NT2/D1 (cell line): ENCODE measurements at places on chromosomes 6 and 20.

DNA sequence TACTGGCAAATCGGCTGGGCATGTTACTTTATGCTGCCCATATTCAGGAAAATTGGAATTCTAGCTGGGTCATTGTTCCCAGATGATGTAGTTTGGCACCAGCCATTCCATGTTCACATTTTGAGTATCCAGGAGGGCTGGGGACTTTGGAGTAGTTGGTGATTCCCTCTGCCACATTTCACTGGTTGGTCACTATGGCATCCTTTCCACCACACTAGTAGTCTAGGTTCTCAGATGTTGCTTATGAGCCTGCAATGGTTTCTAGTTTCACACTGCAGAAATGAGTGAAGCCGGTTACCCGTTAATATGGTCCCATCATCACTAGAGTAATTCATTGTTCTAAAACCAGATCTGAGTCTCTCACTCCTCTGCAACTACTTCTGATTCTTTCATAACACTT is 4.6 kb downstream of the PTPN1 start:
- no peak for DNase-seq

DNA sequence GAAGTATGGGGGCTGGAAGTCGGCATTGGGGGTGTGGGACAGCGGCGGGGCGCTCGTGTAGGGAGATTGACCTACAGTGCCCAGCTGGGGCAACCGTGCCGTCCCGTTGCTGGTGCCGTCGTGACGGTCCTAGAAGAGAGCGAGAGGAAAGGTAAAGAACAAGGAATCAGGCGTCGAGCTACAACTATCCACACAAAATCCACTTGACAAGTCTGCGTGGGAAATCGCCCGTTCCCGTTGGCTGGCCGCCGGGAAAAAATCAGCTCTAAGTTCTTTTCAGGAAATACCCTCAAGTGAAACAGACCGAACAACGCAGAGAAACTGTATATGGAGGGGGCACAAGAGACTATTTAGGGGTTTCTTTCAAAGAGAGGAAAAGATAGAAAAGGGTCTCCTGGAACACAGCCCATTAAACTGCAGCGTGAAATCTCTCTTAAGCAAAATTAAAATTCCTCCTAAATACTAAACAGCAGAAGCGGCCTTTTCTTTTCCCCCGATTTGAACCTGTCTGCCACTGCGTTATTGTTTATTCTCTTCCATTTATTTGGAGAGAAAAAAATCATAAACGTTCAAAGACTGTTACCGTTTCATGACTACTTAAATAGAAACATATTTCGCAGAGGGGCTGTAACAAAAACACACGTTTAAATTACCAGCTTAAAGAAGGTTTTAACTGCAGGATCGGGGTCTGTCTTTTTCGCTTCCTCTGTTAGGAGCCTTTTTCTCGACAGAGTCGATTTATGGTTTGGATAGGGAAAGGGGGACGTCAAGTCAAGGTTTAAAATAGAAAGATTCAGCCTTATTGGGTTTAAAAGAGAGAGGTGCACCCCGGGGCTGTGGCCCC is 4.4 kb downstream of the TFAP2A start:
- DNase-seq, result no peak

GRCh38 chr6:133359256-133359655 is 118.1 kb downstream of the EYA4 start:
- DNase-seq, result no peak

GRCh38 chr6:1296542-1296941 is 15.4 kb upstream of the FOXQ1 start:
- no peak for DNase-seq

DNA sequence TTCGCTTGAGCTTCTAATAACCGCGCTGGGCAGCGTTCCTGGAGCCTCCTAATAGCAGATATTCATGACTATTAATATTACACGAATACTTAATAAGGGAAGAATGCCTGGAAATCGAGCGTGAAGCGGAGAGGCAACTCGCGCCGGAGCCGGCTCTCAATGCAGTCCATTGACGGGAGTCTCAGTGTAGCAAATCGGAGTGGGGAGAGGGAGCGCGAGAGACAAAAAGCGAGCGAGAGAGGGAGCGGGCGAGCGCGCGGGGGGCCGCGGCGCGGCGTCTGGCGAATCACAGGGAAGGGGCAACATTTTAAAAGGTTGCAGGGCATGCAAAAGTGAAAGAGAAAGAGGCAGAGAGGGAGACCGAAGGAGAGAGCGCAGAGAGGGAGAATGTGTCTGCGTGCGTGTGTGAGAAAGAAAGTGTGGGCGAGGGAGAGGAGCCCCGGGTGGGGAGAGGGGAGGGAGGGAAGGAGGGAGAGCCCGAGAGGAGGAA is 2.9 kb downstream of the TFAP2A start:
- DNase-seq, result no peak
